Dermis microvascular lymphatic vessel endothelial cell (primary cell): ENCODE measurements at places on chromosomes 3 and 15. TPM values are rescaled to one million over a fixed set of nuclear protein-coding genes. Genes with fewer than 3 reads are reported as not detected.

TGM5 gene
- total RNA-seq, result not detected in 2 replicates

C15orf62 gene
- total RNA-seq, result 0.13 and 0.39 TPM in 2 replicates

ACKR2 gene
- total RNA-seq, result 3.5 and 23.5 TPM in 2 replicates

APBA2 gene
- total RNA-seq, result 22.7 and 44.4 TPM in 2 replicates

ISL2 gene
- 0.63 and 0.90 TPM in 2 replicates for total RNA-seq

EPHA6 gene
- total RNA-seq, result under 0.01 TPM in 2 replicates
